ENCODE measurements at places on chromosomes 6 and 20.

DNA sequence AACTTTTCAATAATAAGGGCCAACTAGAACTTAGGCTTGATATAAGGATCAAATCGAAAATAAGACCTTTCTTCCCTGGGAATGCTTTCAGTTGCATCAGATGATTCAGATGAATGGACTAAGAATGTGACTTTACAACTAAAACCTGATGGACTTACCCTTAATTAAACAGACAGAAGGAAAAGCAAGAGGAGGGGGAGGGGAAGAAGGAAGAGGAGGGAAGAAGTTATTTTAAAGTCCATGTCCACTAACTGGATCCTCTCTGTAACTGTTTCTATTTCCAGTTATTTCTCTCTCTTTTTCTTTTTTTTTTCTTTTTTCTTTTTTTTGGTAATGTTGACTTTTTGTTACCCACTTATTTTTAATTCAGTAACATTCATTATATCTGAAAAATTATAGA, 486.0 kb downstream of the MAFB start:
- no peak for DNase-seq

- no peak for DNase-seq
Measured at GRCh38 chr20:33062105-33062824, 8.6 kb downstream of the BPIFB3 start.

- no peak for DNase-seq
Measured at GRCh38 chr6:144460327-144461095, 175.4 kb downstream of the UTRN start.

DNA sequence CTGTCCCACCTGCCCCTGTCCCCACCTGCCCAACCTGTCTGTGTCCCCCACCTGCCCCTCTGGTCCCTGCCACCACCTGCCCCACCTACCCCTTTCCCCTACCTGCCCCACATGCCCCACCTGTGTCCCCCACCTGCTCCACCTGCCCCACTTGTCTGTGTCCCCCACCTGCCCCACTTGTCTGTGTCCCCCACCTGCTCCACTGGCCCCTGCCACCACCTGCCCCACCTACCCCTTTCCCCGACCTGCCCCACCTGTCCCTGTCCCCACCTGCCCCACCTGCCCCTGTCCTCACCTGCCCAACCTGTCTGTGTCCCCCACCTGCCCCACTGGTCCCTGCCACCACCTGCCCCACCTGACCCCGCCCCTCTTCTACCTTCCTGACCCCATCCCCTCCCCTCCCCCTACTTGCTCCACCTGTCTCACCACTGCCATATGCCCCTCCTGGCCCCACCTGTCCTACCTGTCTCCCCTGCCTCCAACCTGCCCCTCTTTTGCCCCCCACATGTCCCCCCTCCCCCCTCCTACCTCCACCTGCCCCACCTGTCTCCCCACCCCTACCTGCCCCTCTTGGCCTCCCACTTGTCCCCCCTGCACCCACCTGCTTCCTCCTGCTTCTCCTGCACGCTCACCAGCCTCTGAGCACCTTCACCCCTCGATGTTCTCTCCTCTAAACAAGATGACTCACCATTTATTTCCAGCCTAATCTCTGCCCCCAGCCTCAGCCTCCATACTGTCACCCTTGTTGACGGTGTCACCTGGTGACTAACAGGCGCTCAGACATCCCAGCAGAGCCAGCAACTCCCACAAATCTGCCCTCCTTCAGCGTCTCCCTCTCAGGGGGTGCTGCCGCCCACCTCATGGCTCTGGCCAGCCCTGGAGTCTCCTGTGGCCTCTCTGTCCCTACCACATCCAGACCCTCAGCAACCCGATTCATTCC, 5.6 kb upstream of the MYT1 start:
- no peak for DNase-seq

DNA sequence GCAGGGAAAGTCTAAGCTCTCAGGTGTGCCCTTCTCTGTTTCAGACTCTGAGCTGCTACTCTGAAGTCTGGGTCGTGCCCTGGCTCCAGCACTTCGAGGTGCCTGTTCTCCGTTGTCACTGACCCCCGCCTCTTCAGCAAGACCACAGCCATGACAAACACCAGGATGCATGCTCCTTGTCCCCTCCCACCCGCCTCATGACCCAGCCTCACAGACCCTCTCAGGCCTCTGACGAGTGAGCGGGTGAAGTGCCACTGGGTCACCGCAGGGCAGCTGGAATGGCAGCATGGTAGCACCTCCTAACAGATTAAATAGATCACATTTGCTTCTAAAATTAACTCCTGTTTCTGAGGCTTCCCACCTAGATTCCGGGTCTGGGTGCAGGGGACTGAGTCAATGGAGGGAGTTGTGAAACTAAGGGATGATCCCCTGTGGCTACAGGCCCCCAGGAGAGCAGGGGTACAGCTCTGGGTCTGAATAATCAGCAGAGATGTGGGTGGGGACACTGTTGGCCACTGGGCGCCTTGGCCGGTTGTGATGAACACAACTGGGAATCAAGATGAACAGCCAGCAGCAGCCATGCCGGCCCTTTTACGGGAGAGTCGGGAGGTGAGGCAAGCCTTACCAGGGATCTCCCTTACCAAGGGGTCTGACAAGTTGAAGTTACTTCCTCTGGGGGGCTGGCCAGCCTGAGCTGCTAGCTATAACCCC, 10.7 kb downstream of the CST7 start:
- no peak for DNase-seq

- DNase-seq, result no peak
Measured at GRCh38 chr6:101853231-101854085, 459.9 kb downstream of the GRIK2 start.

DNA sequence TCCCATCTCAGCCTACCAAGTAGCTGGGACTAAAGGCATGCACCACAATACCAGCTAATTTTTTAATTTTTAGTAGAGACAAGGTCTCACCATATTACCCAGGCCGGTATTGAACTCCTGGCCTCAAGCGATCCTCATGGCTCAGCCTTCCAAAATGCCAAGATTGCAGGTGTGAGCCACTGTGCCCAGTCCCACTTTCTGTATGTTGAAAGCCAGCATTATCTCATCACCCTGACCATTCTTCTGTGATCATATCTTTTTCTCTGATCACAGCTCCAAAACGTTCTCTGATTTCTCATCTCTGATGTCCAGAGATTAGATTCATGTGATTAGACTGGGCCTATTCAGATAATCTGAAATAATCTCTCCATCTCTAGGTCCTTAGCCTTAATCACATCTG, 337.7 kb downstream of the TPBG start:
- DNase-seq, result no peak

DNA sequence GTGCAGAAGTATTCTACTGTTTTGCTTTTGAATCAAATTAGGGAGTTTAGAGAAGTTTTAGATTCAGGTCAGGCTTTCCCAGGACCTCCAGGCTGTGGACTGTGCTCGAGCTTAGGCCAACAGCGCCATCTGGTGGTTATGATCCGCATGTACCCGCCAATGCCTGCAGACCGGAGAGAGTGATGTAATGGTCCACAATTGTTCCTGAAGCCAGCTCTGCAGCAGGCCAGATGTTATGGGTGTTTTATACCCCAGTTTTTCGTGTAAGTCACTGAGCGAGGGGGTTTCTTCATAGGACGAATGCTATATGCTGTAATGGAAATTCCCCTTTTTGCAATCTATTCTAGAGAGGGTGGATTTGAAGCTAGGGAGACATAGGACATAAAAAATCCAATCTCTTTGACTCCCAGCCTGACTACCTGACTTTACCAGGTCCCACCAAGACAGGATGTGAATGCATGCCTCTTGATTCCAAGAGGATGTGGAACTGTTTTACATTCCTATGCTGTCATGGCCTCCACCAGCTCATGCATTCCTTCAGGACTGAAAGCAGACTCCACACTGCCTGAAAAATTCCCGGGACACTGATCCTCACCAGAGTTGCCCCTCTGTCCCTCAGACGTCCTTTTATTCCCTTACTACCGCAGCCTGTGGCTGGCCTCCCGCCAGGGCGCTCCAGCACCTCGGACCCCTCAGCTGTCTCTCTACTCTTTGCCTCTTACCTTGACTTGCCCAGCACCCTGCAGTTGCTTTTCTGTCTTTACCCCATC, 41.2 kb upstream of the LY86 start:
- DNase-seq, result peak; percentile 71

DNA sequence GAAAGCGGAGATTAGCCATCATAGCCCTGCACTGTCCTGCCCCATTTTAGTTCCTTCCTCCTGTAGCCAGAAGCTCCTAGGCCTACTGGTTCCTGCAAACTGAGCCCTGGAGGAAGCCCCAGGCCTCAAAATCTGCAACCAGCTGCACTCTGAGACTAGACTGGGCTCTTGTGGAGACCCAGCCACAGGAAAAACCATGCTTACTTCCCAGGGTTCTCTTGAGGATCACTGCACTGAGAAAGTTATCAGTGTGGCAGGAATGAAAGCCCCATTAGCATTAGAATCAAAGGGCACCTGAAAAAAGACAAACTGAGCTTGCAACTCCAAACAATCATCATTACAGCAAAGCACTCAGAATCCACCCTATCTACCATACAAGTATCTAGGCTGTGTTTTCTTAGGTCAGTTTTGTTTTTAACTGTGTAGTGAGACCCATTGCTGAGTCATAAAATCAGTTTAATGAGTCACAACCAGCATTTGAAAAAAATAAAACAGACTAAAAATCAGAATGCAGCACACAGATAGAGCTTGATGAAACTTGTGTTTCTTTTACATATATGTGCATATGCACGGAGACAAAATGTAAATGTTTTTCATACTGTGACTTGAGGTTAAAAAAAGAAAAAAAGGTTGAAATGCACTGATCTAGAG, 91.0 kb downstream of the UNC5CL start:
- no peak for DNase-seq

DNA sequence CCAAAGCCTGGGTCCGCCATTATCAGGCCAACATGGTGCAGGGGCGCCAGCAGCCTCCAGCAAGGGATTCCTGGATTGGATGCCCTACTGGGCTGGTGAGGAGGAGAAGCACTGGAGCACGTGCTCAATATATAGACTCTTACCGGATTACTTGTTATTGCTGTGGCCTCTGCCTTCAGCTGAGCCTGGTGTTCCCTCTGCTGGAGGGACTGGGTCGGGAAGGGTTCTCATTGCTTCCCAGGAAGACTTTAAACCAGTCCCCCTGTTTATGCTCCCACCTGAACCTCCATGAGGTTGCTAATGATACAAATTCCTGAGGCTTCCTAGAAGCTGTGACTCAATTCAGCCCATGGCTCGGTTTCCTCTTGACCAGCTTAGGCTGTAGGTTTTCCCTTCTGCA, 186.7 kb upstream of the ARID1B start:
- no peak for DNase-seq

- no peak for DNase-seq
Measured at GRCh38 chr6:122020588-122021264, 378.7 kb upstream of the HSF2 start.

GRCh38 chr6:68891419-68891818, 256.3 kb downstream of the ADGRB3 start:
- no peak for DNase-seq
